ENCODE measurements at places on chromosomes 1 and 21. TPM values are rescaled to one million over a fixed set of nuclear protein-coding genes. Genes with fewer than 3 reads are reported as not detected.

DNA sequence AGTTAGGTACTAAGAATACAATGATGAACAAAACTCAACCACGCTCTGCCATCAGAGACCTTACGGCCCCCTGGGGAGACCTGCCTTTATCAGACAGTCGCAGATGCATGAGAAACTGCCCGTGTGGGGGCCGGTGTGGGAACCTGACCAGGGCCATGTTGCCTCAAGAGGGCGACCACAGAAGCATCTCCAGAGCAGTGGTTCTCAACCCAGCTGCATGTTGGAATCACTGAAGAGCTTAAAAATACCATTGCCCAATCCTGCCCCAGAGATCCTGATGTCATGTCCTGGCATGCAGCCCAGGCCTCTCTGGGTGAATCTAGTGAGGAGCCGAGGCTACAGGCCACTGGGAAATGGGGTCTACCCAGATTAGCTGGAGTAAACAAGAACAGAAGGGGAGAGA is 108.7 kb downstream of the PRDM2 start:
- DNase-seq: peak; percentile 64

DNA sequence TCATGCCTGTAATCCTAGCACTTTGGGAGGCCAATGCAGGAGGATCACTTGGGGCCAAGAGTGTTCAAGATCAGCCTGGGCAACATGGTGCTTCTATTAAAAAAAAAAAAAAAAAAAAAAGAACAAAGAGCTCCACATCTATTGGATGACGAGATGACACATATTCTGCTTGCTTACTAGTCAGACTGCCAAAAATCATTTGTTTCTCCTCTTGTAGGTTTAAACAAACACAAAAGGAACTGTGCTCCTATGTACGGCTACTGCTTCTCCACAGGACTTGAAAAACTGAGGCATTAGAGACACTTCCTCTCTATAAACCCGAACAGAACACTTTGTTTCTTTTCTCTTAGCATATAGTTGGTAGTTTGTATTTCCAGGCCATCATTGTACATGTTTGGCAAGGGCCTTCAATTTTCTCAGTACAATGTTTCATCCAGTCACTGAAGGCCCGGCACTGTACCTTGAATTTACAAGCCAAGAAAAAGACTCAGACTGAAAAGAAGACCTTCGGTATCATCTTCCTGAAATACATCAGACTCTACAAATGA is 6.0 kb downstream of the TRIT1 start:
- DNase-seq: no peak

KRTAP13-2 gene
- not detected for total RNA-seq

DNA sequence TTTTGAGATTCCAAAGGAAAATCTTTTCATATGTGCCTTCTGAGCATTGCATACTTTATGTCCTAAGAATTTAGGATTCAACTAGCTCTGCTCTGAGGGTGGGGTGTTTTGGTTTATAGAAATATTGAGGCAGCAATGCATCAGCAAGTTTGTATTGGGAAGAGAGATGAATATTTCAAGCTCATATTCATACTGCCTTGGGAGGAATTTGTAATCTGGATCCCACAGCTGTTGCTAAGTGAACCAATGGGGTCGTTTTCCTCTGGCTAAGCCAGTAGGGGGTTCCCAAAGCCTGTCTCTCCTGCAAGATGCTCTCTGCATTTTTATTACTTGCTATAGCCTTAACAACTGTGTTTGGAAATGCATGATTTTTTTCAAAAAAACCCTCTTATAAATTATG is 130.6 kb downstream of the SNX7 start:
- DNase-seq: no peak

GRCh38 chr1:243738020-243738419 is 112.0 kb downstream of the AKT3 start:
- no peak for DNase-seq

CHRM3 gene
- 0.56 TPM for total RNA-seq

SUSD4 gene
- total RNA-seq: 0.42 TPM

GRCh38 chr1:33255347-33256220 is 708 bp upstream of the ZNF362 start:
- DNase-seq: peak; percentile 83

- DNase-seq: no peak
Observed at GRCh38 chr21:34642211-34643075, 26.4 kb upstream of the CLIC6 start.

OR6K3 gene
- not detected for total RNA-seq

DNA sequence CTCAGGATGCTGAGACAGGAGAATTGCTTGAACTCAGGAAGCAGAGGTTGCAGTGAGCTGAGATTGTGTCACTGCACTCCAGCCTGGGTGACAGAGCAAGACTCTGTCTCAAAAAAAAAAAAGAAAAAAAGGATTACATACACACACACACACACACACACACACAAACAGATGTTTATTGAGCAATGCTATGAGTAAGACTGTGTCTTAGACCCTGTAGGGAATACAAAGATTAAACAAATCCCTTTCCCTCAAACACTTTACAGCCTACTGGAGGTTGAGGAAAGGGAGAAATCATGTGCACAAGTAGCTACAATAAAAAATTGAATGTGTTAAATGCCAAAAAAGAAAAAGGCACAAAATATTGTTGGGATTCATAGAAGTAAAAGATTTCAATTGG is 58.1 kb downstream of the RPAP2 start:
- DNase-seq: peak; percentile 71

DNA sequence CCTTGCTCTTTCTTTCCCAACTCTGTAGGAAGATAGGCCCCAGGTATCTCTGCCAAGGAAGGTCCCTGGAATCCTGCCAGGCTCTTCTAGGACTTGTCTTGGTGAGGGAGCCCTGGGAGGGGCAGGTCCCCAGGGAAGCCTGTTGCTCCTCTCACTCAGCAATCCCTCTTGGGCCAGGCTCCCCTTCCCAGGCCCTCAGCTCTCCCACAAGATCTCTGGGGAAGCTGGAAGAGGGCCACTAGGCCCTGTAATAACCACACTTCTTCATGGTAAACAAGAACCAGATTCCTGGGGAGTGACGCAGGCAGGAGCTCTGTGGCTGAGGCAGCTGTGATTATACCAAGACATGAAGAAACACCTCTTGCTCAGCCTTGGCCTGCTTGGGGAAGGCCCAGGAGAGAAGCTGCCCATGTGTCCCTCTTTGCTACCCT is 9.9 kb upstream of the MAPKAPK2 start:
- peak; percentile 100 for DNase-seq

- no peak for DNase-seq
Observed at GRCh38 chr1:61687901-61688300, 37.0 kb downstream of the TM2D1 start.

- DNase-seq: no peak
Observed at GRCh38 chr1:94100785-94101612, 19.9 kb downstream of the ABCA4 start.

TTC22 gene
- 3.1 TPM for total RNA-seq

RAB25 gene
- 5.5 TPM for total RNA-seq

DNA sequence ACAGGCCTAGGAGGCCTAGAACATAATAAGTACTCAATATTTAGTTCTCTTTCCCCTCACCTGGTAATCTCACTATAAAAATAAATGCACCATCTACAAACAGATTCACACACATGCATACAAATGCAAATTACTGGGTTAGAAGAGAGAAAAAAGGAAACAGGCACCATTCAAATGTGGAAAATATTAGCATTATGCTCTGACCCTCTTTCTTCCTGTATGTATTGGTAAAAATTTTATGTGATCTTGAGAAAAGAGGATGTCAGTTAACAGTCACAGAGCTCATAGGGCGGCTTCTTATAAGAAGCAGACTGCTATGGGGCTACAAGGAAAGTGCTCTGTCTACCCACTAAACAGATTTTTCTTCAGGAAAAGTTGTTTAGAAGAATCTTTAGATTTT is 565.4 kb downstream of the LMO4 start:
- no peak for DNase-seq

DNA sequence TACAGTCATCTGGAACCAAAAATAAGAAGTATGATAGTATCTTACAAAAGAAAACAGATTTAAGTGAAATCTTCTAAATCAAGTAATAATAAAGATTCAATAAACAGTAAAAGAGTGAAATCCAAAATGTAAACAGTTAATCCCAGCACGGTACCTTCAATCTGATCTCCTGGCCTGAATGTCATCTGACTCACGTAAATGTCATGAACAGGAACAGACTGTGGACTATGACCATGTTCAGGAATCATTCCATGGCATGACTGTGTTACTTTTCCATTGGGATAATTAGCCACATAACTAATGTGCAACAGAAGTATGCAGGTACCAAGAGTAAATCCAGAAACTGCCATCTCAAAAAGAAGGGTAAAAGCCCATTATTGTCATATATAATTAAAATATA is 18.0 kb downstream of the FRRS1 start:
- DNase-seq: no peak

DNA sequence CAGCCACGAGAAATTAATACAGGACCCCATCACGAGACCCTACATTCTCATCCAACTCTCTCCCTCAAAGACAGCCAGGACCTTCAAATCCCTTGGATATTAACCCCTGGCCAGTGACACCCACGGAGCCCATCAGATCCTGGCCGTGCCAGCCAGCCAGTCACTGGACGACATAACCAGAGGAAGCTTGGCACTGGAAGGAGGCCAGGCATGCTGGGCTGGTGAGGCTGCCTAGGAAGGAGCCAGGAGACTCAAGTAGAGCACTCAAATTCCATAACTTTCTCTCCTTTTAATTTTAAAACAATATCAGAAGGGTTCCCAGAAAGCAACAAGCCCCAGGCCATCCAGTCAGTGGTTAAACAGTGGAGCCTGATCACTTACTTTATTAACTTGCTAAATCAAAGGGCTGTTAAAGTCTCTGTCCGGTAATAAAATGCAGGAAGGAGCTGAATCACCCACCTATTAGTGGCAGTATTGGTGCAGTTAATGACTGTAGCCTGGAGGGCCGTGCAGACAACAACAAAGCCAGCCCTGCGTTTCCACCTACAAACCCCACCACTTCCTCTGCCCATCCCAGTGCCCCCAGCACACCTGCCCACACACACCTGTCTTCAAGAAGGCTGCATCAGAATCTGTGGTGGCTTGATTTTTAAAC is 78.0 kb downstream of the HIVEP3 start:
- DNase-seq: no peak

DNA sequence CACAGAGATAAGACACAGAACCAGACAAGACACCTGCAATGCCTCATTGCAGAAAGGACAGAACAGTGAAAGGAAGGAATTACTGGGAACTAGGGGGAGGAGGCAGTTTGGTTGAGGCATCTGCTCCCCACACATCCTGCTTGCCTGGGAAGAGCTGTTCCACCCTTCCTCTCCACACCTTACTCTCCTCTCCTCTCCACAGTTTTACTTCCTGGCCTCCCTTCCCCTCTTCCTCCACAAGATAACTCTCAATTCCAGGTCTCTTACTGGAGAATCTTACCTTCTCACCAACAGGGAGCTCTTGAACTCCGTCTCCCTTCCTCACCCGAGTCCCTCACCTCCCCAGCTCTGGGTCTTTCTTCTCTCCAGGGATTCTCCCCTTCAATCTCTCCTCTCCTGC is 2.1 kb downstream of the ELOVL1 start:
- DNase-seq: no peak

PKNOX1 gene
- 13.4 TPM for total RNA-seq

GRCh38 chr1:147452809-147453208 is 88.5 kb upstream of the BCL9 start:
- DNase-seq: no peak

DNA sequence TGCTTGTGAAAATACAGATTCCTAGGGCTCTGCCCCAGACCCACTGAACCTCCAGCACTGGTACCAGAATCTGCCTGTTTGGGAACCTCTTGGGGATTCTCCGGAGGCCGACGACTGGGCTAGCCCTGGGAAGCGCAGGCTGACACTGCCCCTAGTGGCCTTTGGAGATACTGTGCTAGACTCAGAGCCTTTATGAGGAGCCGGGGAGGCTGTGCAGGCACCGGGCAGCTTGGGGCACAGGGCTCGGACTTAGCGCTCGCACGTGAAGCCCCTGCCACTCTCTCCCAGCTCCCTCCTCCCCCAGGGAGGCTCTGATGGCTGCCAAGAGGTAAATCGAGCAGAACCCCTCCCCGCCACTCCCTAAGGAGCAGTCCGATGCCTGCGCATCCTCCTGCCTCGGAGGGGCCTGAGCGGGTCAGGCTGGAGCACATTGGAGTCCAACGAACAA is 144.6 kb upstream of the TNR start:
- DNase-seq: peak; percentile 61

DNA sequence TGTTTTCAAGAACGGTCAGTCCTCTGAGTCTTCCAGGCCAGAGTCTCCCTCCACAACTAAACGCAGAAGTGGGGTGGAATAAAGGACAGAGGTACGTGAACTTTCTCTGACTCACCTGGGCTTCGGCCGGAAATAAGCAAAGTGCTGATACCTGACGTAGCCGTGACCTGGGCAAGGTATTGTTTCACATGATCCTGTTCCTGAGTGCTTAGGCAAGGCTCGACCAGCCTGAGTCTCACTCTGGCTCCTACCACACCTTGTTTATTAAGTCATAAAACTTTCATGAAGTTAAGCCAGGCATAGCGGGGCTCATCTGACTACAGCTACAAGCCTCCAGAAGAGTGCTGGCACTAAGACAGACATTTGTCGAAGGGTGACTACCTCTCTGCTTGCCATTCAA is 327.5 kb downstream of the SETD4 start:
- no peak for DNase-seq

DNA sequence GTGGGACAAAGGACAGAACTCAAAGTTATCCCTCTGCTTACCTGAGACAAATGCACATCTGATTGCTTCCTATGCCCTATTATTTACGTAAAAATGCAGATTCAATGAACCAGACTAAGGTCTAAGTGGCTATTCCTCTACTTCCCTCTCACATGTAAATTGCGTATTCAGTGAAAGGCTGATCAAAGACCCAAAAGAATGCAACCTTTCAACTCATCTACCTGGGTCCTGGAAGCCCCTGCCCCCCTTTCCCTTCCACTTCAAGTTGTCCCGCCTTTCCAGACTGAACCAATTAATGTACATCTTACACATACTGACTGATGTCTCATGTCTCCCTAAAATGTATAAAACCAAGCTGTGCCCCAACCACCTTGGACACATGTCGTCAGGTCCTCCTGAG is 14.6 kb downstream of the SSX2IP start:
- no peak for DNase-seq

DNA sequence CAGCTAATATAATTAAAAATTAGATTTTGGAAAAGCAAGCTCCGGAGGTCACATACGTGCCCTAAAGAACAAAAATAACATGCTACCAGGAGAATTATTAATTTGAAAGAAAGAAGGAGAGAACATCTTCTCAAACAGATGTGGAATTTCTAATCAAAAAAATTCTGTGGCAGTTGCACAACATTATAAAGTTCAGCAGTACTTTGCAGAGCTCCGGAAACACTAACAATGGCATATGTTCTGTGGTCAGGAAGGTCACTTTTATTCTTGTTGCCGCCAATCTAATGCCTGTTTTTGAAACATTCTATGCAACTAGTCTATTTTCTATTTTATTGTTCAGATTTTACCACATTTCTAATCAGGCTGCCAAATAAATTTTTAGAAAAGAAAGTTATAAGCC is 186.8 kb downstream of the SMYD3 start:
- no peak for DNase-seq

KANK4 gene
- 0.20 TPM for total RNA-seq

HMCN1 gene
- 0.12 TPM for total RNA-seq

- no peak for DNase-seq
Observed at GRCh38 chr1:205228093-205228521, 361 bp downstream of the TMCC2 start.

Measured in MCF 10A (cell line).